ENCODE measurements at places on chromosomes 4 and X.

DNA sequence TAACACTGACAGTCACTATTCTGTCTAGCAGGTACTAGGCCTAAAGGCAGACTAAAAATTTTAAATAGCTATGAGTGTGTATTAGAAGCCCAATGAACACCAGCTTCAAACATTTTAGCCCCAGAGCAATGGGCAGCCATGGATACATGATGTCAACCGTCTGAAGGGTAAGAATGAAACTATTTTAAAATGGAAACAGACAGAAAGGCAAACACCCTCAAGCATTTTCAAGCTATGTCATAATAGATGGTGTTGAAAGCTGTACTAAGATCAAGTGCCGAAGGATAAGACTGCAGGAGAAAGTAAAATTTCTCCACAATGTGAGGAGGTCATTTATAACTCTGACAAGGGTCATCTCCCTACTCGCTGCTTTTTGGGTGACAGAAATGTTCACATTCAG, 225.0 kb downstream of the COL25A1 start:
- DNase-seq, result no peak

DNA sequence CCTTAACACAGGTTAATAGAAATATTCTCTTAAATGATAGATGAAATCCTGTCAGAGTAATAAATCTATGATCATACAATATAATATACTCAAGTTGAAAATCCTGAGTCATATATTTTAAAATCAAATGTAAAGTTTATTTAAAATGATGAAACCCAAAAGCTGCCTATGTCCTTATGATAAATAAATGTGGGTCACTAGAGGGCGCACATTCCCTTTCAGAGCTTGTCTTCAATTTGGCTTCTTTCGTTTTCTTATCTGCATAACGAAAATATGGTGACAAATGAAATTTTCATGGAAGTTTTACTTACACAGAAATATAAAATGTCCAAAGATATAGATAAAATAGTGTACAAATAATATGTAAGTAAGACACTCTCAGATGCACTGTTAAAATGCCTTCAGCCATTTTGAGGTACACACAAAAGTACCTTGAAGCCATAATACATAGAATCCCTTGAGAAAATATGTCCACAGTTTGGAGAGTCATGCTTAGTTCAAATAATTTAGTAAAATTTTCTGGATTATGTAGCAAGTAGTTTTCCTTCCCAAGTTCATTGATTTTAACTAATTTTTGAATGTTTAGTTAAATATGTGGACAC, 680.4 kb downstream of the DMD start:
- DNase-seq, result no peak

DNA sequence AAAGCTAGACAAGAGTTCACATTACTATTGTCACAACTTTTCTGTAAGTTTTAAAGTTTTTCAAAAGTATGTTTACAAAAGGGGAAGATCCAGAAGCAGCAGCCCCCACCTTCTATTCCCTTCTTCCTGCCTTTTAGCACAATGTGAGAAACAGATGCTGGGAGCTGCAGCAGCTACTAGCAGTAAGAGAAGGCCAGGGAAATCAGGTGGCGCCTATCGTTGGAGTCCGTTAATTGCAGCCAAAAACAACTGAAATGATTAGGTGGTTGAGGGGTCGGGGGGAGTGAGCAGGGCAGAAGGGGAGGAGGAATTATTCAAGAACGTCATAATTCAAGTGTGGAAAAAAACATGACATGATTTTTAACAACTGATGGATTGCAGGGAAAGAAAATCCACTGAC, 27.4 kb downstream of the FRYL start:
- DNase-seq, result no peak

DNA sequence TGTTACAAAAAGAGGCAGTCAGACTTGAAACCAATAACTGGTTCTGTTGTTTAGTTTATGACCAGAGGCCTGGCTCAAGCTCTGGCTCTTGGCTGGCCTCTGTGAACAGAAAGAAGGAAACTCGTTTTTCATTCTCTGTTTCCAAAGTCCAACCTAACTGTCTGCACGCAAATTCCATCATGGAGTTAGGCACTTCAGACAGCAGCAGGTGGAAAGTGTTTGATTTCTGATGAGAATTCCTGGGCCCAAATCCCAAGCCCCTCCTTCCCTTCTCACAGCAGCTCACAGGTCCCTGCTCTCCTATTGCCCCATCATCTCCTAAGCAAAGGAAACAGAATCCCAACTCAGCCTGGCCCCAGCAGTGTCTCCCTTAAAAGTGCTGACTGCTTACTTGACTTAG, 42.8 kb upstream of the FGF16 start:
- DNase-seq, result no peak

DNA sequence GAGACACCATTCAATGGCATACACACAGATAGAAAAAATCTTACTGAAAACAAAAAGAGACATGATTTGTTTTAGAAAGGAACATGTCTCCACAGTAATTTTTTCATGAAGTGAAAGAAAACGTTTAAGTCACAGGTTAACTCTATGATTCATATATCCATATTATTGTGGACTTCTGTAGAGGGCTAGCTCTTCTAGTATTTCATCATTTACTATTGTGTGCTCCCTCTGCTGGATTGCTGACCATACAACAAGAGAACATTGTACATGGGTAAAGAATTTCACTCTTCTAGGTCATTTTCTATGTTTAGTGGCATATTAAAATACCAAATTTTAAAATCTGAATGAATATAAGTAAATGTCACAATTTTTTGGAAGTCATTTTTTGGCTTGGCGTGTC, 91.8 kb upstream of the POU3F4 start:
- no peak for DNase-seq

DNA sequence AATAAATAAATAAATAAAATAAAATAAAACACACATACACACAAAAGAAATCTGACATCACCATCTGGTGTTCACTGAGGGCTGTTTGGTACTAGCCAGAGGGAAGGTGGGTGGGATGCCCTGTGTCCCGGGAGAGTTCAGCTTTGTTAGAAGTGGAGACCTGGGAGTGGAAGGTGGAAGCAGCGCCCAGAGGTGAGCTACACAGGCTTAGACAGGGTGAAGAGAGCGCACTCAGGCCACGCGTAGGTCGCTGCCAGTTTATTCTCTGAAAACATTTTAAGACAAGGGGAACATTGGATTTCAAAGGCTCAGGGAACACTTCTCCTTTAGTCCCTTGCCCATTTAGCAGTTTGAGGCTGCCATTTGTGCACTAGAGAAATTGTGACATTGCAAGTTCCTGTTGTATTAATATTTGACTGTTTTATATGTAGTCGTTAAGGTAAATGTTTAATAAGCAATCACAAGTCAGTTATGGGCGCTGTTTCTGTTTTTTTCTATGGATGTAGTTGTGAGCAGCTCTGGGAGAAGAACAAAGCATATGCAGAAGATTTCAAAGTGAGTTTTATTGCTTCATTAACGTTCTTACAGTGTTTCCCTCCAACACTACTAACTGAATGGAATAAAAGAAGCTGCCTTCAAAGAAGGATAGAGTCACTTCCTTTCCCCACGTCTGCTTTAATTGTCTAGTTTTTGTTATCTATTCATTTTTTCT, 405.5 kb upstream of the NR3C2 start:
- DNase-seq, result no peak

- no peak for DNase-seq
These were observed 120.5 kb downstream of the AFF1 start for GRCh38 chr4:87055311-87055710.

DNA sequence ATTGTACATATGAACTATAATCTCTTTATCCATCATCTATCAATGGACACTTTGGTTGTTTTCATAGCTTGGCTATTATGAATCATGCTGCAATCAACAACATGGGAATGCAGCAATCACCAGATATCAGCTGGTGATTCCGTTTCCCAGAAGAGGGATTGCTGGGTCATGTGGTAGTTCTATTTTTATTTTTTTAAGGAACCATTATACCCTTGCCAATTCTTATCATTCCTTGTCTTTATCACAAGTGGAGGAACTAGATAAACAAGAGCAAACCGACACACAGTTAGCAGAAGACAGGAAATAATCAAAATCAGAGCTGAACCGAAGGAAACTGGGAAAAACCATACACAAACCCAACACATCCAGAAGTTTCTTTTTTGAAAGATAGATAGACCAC, 14.5 kb upstream of the LNX1 start:
- DNase-seq, result no peak
